ENCODE measurements at places on chromosomes 4 and X.

DNA sequence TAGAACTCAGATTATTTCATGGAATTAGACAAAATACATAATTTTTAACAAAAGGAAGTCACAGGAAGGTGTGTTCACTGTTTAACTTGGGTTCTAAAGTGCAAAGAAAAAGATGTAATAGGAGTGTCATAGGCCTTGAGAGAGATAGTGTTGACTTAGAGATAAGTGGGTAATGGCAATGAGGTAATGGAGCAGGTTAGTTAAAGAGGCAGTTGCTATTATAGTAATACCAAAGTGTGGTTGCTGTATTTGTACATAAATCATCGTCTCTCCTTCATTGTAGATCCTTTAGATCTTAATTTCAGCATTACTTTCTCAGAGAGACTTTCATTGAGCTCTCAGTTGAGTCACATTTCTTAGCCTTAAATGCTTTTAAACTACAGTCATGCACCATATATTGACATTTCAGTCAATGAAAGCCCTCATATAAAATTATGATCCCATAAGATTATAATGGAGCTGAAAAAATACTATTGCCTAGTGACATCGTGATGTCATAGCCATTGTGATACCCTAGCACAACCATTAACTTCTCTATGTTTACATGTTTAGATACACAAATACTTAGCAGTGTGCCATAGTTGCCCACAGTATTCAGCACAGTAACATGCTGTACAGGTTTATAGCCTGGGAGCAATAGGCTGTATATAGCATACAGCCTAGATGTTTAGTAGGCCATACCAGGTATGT, 245.4 kb downstream of the ADGRL3 start:
- no peak for DNase-seq

DNA sequence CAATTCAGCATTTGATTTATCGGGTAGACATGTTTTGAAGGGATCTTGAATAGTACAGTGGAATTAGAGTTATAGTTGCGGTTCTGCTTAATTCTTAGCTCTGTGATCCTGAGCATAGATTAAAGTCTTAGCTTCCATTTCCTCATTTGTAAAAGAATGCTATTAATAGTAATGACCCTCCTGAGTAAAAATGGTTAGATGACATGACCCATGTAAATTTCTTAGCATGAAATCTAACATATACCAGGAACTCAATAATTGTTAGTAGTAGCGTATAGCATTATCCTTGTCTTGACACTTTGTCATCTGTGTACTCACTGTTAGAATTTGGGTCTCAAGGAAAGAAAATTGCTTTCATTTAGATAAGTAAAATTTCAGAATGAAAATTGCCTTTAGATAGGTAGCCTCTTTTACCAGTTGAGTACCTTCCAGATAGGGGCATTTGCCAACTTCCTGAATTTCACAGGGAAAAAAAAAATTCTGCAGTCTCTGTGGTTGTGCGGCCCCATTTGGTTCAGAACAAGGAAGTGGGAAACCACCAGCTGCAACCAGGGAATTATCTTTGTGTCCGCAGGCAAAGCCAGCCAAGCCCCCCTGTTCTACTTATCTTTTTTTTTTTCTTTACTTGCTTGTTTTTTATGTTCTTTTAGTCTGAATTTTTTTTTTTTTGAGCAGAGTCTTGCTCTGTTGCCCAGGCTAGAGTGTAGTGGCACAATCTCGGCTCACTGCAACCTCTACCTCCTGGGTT, 86.9 kb downstream of the TMEM164 start:
- DNase-seq, result no peak

DNA sequence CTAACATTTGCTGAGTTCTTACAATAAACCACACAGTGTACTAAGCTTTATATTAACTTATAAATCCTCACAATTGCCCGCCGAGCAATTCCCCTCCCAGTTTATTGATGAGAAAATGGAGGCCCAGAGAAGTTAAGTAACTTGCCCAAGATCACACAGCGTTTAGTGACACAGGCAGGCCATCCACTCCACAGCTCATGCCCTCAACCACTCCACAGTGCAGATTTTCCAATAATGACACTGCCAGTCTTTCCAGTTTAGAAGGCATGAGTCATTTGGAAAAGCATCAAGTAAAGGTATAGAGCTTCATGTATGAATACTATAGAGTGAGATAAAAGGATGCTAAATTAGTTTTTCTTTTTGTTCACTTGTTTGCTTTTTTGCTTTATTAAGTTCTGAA, 208.5 kb downstream of the CAMK2D start:
- DNase-seq, result no peak

GRCh38 chr4:45946699-45947098, 177.2 kb downstream of the GABRG1 start:
- DNase-seq, result no peak

GRCh38 chr4:183503497-183504063, 1.3 kb upstream of the ING2 start:
- DNase-seq, result no peak

- DNase-seq, result no peak
Observed at GRCh38 chr4:153906231-153906630, 117.3 kb upstream of the SFRP2 start.

- no peak for DNase-seq
Observed at GRCh38 chr4:89064848-89065247, 7.9 kb upstream of the FAM13A start.

GRCh38 chr4:85669204-85669603, 194.3 kb downstream of the ARHGAP24 start:
- DNase-seq, result no peak

- DNase-seq, result no peak
Observed at GRCh38 chr4:33924239-33924638, 2320.1 kb downstream of the ARAP2 start.

DNA sequence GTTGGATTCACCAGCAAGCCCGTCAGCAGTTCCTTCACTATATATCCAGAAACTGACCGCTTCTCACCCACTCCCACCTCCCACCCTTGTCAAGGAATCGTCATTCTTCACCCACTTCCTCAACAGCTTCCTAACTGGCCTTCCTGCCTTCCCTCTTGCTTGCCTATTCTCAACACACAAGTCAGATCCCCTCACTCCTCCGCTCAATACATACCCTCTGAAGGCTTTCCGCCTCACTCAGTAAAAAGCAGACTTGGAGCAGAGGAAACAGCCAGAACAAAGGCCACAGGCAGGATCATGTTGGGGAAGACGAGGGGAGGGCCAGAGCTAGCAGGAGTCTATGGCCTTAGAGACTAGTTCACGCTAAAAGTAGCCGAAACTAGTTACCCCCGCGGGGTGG, 23.7 kb downstream of the RWDD4 start:
- DNase-seq, result no peak

DNA sequence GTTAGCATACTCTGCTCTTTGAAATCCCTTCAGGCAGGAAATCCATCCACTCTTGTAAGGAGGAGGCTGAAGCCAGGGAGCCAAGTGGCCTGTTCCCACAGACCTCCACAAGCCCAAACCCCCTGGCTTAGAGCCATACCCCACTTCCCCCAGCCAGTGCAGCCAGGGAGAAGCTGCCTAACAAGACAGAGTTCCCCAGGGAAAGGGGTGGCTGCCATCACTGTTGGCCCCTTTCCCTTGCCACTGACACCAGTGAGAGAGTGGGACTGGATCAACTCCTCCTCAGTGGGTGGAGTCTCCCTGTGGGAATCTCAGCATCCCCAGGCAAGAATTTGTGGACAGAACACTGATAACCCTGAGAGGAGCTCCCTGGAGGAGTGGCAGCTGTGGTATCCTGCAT, 389.4 kb downstream of the PABPC4L start:
- DNase-seq, result no peak

DNA sequence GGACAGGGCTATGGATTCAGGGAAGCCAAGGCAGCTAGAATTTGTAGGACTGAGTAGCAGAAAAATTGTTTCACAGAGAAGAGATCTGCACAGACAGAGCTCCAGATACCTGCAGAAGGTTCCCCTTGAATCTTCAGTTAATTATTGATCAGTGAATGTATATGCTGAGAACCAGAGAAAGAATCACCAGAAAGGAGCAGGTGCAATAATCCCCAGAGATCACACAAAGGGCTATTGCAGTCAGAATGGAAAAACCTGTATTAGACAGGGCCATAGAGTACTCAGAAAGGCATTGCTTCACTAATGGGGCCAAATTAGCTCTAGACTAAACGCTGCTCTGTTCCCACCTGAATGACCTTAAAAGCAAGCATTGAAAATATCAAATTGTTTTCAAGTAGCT, 35.5 kb upstream of the SMAD1 start:
- DNase-seq, result no peak
